Hematopoietic multipotent progenitor cell (in vitro differentiated cells): ENCODE measurements at places on chromosomes 5 and 9.

DNA sequence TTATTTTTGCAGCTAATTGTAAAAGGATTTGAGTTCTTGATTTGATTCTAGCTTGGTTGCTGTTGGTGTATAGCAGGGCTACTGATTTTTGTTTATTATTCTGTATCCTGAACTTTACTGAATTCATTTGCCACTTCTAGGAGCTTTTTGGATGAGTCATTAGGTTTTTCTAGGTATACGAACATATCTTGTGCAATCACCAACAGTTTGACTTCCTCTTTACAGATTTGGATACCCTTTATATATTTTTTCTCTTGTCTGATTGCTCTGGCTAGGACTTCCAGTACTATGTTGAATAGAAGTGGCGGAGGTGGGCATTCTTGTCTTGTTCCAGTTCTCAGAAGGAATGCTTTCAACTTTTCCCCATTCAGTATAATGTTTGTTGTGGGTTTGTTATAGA, 210.8 kb downstream of the FGF10 start:
- DNase-seq = no peak

GRCh38 chr5:116371935-116372334, 202.7 kb downstream of the SEMA6A start:
- peak; percentile 9 for DNase-seq

GRCh38 chr5:125422342-125422741, 675.9 kb upstream of the ZNF608 start:
- DNase-seq = no peak

DNA sequence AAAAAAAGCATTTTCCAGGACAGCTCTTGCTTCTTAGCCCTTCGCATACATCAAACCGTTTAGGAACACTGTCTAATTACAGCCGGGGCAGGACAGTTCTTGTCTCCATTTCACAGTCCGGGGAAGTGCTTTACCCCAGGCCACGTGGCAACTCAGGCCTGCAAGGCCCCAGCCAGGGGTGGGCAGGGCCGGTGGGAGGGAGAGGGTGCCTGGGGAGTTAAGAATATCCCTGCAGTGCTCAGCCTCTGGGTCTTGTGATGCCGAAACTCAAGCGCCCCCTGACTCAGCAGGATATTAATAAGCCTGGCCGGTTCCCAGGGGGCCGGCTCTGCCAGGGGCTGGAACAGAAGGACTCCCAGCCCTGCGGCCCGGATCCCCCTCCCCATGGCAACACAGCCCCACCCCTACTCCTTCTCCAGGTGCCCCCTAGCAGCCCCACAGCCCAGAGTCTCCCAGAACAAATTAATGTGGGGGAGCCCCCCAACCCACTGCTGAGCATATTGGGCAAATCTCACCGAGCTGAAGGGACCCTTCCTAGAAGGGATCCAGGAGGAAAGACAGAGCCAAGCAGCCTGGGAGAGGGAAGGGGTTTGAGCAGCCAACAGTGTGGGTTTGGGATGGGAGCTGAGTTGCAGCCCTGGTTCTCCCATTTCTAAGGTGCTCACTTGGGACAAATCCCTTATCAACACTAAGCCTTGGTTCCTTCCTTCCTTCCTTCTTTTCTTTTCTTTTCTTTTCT, 45.3 kb downstream of the PLPP7 start:
- DNase-seq = no peak

DNA sequence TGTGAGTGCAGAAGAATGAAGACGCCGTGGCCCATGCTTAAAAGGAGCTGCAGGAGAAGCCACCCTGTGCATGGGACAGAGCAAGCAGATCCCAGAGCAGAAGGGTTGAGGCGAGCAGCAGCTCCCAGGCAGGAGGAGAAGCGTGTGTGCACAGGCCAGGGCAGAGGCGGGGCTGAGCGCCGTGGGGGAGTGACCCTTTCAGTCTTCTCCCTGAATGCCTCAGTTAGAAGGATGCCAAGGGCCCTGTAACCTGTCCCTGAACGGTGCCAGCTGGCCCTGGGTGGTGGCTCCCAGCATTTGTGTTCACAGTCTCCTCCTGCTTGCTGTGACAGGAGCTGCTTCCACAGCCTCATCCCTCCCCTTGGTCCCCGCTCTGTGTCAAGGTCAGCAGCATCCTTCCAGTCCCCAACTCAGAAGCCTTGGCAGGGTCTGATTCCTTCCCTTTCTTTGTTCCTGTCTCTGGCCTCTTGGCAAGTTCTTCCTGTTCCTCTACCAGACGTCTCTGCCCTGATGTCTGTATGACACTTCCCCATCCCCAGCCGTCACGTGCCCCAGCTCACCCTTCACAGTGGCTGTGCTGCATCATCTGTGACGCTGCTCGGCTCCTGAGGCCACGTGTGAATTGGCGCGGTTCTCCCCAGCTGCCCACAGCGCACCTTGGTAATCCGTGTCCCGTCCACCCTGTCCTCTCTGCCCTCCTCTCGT, 5.2 kb downstream of the EXOC3 start:
- no peak for DNase-seq

DNA sequence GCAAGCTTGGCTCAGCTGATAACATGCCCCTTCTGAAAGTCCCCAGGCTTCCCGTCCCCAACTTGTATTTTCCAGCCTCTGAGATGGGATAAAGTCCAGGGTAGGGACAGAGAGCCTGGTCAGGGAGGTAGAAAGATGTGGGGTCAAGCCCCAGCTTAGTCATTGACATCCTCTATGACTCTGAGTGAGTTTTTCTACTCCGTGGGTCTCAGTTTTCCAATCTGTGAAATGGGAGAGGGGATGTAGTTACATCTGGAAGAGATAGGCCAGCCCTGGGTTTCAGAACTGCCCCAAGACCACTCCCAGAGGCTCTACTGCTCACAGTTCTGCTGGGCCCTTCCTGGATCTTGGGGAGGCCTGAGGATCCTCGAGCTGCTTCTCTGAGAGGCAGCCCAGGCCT, 3.1 kb downstream of the GPRIN1 start:
- no peak for DNase-seq
